ENCODE measurements at places on chromosomes 1 and 21. TPM values are rescaled to one million over a fixed set of nuclear protein-coding genes. Genes with fewer than 3 reads are reported as not detected.

The PIGK gene
- 18.4 TPM for total RNA-seq

The ARHGEF19 gene
- total RNA-seq = 2.2 TPM

The CR1L gene
- total RNA-seq = not detected

The XCL1 gene
- total RNA-seq = not detected

The CD48 gene
- total RNA-seq = 8.4 TPM

The UCK2 gene
- total RNA-seq = 14.7 TPM

The CHIA gene
- total RNA-seq = 3.6 TPM

The CFAP107 gene
- total RNA-seq = not detected

The LRIF1 gene
- total RNA-seq = 12.4 TPM

Measured in subcutaneous adipose tissue (tissue), 4 donors.